ENCODE measurements at places on chromosomes 6 and 20. TPM values are rescaled to one million over a fixed set of nuclear protein-coding genes. Genes with fewer than 3 reads are reported as not detected.

The OGFR gene
- 42.6 TPM for total RNA-seq

The LCA5 gene
- 7.6 TPM for total RNA-seq

The TRERF1 gene
- 9.5 TPM for total RNA-seq

The ENPP4 gene
- 27.0 TPM for total RNA-seq
